ENCODE measurements at places on chromosomes 13 and 19. TPM values are rescaled to one million over a fixed set of nuclear protein-coding genes. Genes with fewer than 3 reads are reported as not detected.

Gene LIM2
- not detected for total RNA-seq

Gene ZNF610
- total RNA-seq: 18.0 TPM

Gene CAPN12
- 3.0 TPM for total RNA-seq

Gene SLC25A41
- total RNA-seq: 1.1 TPM

Gene SERPINE3
- total RNA-seq: 0.36 TPM

Gene SMIM24
- total RNA-seq: 7.0 TPM

Gene NAPSA
- total RNA-seq: 6.0 TPM

Gene EMP3
- total RNA-seq: 3.8 TPM

Gene PDX1
- 7.1 TPM for total RNA-seq

Gene NALCN
- 0.70 TPM for total RNA-seq

Gene PSG11
- total RNA-seq: not detected

Gene LGALS7B
- not detected for total RNA-seq

Gene NLRP11
- total RNA-seq: not detected

Gene EPS8L1
- 54.0 TPM for total RNA-seq

Gene HTR2A
- total RNA-seq: not detected

Gene PSPN
- 4.8 TPM for total RNA-seq

Gene PGLYRP2
- not detected for total RNA-seq

Gene FARP1
- 195 TPM for total RNA-seq

Gene ELANE
- total RNA-seq: not detected

Gene NLRP4
- not detected for total RNA-seq

Gene MEDAG
- 0.36 TPM for total RNA-seq

Gene TEX26
- total RNA-seq: not detected

Gene IGFL1
- total RNA-seq: 0.56 TPM

Gene BORA
- 14.6 TPM for total RNA-seq

Gene TNFSF9
- total RNA-seq: 1.3 TPM

Gene PSG7
- not detected for total RNA-seq

Gene SYT3
- total RNA-seq: not detected

All from type B pancreatic cell (in vitro differentiated cells).